Stomach (tissue), 19 donors: ENCODE measurements at places on chromosomes 3 and 15. TPM values are rescaled to one million over a fixed set of nuclear protein-coding genes. Genes with fewer than 3 reads are reported as not detected.

- no peak for DNase-seq
Observed at GRCh38 chr3:47366833-47367232, 14.0 kb upstream of the PTPN23 start.

- no peak for DNase-seq
Observed at GRCh38 chr3:188270423-188270972, 116.5 kb downstream of the LPP start.

DNA sequence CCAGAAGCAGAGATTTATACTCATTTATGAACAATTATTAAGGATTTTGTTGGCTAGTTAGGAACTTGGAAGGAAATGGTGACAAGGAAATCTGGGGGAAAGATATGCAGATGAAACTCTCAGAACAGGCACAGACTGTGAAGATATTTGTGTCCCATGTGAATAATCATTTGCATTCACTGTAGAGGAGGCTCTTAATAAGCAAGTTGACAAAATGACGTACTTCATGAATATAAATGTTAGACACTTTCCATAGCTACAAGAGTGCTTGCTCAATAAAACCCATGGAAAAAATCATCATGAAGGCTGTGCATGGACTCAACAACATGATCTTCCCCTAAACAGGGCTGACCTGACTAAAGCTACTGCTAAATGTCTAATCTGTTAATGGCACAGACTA lies 59.7 kb downstream of the MAP4 start:
- no peak for DNase-seq

- no peak for DNase-seq
Observed at GRCh38 chr3:101886626-101887025, 37.3 kb downstream of the NFKBIZ start.

- no peak for DNase-seq
Observed at GRCh38 chr3:55678546-55679216, 191.6 kb upstream of the WNT5A start.

DNA sequence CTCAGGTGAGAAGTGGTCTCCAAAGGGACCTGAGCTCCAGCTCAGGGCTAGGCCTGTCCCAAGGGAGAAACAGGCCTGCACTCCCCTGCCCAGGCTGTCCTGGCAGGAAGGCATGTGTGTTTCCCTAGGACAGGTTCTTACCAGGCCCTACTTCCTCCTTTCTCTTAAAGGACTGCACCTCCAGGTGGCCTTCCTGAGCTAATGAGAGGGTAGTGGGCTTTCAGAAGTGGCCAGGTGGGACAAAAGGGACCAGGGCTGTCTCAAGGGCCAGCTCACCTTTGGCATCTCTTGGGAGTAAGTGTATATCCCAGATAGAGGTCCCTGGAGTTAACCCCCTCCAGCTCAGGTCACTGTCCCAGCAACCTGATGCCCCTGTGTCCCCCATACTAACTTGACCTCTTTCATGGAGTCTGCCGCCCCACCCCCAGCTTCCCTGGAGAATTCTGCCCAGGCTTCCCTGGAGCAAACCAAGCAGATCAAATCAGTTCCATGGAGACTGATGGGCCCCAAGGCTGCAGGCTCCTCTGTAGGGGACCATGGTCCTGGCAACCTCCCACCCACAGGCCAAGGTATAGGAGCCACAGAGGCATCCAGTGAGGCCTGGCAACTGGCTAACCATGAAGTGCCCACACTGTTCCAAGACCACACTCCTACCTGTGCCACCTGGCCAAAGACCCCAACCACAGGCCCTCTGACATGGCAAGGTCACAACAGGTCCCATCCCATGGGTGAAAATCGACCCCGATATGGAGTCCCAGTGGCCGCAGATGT lies 67.6 kb downstream of the ZNF445 start:
- no peak for DNase-seq

The PAQR9 gene
- not detected for total RNA-seq

The KLF15 gene
- total RNA-seq = 21.4 TPM

The REC114 gene
- total RNA-seq = not detected

The IQCF5 gene
- total RNA-seq = not detected

The CLRN1 gene
- not detected for total RNA-seq
